Coronary artery (tissue), 2 donors: ENCODE measurements at places on chromosomes 7 and 10.

GRCh38 chr10:36538953-36539586 is 586.3 kb upstream of the ANKRD30A start:
- DNase-seq: no peak

GRCh38 chr7:129480674-129481363 is 21.5 kb upstream of the SMKR1 start:
- DNase-seq: no peak

DNA sequence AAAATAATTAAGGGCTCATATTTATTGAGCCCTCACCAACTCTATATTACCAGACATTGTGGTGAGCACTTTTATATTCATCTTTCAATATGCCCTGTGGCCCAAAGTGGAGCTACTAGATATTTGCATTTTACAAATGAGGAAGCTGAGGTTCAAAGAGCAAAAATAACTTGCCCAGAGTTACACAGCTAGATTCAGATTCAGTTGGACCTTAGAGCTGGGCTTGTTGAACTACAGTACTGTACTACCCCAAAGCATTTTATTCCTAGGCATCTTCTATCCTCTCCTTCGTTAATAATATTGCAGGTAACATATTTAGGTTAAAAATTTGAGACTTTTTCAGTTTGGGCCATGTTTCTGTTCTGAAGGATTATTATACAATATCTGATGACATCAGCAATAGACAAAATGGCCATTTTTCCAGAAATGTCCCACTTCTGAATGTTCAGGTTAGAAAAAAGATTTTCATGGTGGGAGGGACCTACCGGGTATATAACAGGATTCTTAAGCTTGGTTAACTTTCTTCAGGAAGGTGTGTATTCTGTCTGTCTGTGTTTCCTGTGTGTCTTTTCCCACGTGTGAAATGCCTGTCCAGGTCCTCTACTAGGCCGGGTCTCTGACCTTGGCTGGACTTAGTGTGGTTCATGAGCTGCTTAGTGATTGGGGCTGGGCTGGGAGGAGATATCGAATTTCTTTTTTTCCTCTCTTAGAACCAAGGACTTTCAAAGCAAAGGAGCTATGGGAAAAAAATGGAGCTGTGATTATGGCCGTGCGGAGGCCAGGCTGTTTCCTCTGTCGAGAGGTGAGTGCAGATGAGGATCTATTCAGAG is 13.6 kb downstream of the PRXL2A start:
- no peak for DNase-seq

GRCh38 chr7:129283936-129284335 is 59.1 kb downstream of the AHCYL2 start:
- DNase-seq: no peak

GRCh38 chr10:73906524-73907447 is 4.1 kb upstream of the PLAU start:
- DNase-seq: peak; percentile 92

- DNase-seq: no peak
Observed at GRCh38 chr7:121302214-121302745, 26.5 kb upstream of the WNT16 start.

- DNase-seq: no peak
Observed at GRCh38 chr7:90212149-90212495, 582 bp downstream of the STEAP2 start.

GRCh38 chr10:69772933-69773704 is 28.6 kb upstream of the COL13A1 start:
- no peak for DNase-seq

DNA sequence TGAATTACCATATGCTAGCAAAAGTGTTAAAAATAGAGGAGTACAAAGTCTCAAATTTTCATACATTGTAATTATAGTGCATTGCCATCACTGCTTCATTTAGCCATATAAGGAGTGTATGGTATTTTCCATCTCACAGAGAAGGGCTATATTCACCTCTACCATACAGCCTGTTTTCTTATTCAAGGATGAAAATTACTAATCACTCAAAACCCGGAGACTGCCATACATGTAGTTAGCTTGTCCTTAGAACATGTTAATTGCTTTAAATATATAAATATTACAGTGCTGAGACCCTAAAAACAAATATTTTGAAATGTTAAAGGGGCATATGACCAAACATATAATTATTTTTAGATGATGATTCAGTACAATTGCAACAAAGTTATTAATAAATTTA is 49.4 kb downstream of the CPEB3 start:
- DNase-seq: no peak

- DNase-seq: no peak
Observed at GRCh38 chr7:138282997-138283396, 177.1 kb upstream of the TRIM24 start.

DNA sequence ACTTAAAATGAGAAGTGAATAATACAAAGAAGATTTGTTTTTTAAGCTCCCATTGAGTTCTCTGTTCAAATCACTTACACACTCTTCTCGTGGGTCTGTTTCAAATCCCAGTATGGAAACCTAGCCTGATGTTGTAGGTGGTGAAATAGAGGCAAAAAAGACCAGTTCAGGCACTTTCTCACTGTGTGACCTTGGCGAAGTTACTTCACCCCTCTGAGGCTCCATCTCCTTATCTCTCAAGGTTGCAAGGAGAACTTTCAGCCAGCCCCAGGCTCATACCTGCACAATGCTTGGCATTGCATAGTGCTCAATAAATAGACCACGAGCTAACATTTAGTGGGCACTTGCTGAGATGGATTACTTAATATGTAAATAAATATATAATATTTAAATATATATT is 90.1 kb downstream of the PRLHR start:
- no peak for DNase-seq

DNA sequence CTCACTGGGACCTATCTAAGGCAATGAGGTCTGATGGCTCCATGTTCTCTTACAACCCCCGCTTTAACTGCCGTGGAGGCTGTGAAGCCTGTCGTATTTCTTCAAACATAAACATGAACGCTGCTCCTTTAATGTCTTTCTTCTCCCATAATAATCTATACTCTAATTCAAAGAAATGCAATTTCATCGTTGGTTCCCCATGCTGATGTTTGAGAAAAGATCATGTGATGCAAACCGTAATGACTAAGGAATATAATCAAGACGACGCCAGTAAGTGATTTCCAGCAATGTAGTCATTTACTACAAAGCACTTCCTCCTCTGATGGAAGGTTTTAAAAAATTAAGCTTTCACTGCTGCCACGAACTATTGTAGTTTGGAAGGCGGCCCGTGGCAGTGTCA is 102.6 kb upstream of the NEBL start:
- no peak for DNase-seq

DNA sequence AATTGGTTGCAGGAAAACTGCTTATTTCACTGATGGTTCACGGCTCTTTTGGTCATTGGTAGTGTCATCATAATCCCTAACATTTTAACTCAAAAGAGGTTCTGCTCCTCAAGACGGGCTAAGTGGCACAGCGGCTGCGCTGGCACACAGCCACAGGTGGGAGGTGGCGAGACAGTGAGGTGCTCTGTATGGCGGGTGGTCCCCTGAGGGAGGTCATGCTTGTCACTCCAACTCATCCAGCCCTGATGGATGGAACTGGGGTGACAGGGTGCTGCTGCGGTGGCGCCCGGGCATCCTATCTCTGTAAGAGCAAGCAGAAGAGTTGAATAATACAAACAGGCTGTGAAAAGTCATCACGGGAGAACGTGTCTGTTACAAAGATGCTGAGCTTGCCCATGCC is 370.2 kb downstream of the SFMBT2 start:
- no peak for DNase-seq

DNA sequence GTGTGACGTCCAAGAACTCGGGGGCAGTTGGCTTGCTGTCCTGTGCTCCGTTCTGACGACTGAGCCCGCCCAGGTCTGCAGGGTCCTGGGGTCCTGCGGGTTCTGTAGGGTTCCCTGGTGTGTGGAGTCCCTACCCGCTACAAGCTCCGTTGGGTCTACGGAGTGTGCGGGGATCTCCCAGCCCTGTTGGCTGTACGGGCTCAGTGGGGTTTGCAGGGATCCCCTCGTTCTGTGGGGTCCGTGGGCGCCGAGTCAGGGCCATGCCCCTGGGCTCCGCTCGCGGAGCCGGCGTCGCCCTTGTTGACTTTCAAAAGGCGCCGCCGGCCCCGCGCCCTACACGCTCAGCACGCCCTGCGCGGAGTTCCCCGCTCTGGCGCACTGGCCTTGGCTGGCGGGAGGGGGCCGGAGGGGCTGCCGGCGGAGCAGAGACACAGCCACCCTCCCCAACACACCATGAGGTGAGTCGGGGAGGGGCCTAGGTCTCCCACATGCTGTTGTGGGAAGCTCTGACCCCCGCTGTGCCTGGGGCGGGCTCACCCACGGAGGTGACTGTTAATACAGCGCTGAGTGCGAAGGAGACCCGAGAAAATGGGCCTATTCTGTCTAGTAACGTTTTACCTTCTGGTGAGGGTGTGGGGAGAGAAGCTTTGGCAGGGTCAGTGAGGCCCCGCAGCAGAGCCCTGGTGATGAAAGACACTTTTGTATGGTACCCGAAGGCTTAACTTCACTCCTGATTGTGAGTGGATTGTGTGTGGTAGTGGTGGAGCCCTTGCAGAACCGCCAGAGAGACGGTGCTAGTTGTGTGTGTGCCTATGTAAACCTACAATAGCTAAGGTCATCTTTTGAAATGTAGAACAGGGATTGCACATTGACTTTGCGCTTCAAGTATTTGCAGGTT is 8.1 kb downstream of the TASOR2 start:
- DNase-seq: peak; percentile 73
